T-helper 2 cell treated with Interferon-gamma antibody and Interleukin-4, amounts not matched to agents 5 μg/mL and 100 μg/mL, for 36 hours (primary cell): ENCODE measurements at places on chromosomes 16 and 17.

DNA sequence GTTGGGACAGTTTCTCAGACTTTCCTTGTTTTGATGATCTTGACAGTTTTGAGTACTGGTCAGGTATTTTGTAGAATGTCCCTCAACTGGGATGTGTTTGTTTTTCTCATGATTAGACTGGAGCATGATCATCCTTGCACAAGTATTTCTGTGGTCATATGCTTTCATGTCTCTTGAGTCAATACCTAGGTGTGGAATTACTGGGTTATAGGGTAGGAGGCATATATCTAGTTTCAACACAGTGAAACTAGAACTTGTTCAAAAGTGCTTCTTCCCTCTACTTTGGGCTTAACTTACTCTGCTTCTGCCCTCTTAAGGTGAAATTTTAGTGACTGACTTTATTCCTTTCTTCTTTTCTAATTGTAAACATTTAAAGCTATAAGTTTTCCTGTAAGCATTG is 30.1 kb downstream of the IKZF3 start:
- H3K27me3 ChIP-seq, result no peaks in the 10 kb centered on the region
- peaks cover 40% of the 10 kb centered on the region for H3K36me3 ChIP-seq
- H3K4me1 ChIP-seq, result peaks cover 4% of the 10 kb centered on the region
- DNase-seq, result no peak
- no peak overlapping the region for H3K4me3 ChIP-seq
- H3K27ac ChIP-seq, result no peak overlapping the region

GRCh38 chr17:27944546-27945332 is 51.6 kb upstream of the LYRM9 start:
- no peak overlapping the region for H3K27ac ChIP-seq
- H3K36me3 ChIP-seq, result no peaks in the 10 kb centered on the region
- no peak overlapping the region for H3K4me3 ChIP-seq
- DNase-seq, result no peak
- H3K4me1 ChIP-seq, result no peaks in the 10 kb centered on the region

DNA sequence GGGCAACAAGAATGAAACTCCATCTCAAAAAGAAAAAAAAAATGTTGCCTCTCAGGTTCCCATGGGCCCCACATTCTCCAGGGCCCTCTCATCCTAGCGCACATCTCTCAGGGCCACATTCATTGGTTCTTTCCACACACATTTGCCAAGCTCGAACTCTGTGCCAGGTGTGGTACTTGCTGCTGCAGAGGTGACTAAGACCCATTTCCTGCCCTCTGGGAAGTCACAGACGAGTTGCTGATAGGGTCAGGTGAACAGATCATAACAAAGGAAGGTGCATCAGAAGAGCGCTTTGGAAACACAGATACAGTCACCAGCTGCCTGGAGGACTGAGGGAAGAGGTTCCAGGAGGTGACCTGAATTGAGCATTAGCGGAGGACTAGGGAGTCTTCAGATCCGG is 1.0 kb downstream of the GSDMA start:
- no peaks in the 10 kb centered on the region for H3K36me3 ChIP-seq
- H3K4me1 ChIP-seq, result peaks cover 22% of the 10 kb centered on the region
- no peak for DNase-seq
- peak overlapping the region; percentile 13 for H3K27ac ChIP-seq
- no peak overlapping the region for H3K4me3 ChIP-seq
- H3K27me3 ChIP-seq, result peaks cover 17% of the 10 kb centered on the region

GRCh38 chr17:35170968-35171771 is 23.0 kb downstream of the SLC35G3 start:
- H3K4me1 ChIP-seq, result peaks cover 33% of the 10 kb centered on the region
- DNase-seq, result no peak
- H3K36me3 ChIP-seq, result no peaks in the 10 kb centered on the region
- H3K4me3 ChIP-seq, result peak overlapping the region; percentile 34
- no peaks in the 10 kb centered on the region for H3K27me3 ChIP-seq

DNA sequence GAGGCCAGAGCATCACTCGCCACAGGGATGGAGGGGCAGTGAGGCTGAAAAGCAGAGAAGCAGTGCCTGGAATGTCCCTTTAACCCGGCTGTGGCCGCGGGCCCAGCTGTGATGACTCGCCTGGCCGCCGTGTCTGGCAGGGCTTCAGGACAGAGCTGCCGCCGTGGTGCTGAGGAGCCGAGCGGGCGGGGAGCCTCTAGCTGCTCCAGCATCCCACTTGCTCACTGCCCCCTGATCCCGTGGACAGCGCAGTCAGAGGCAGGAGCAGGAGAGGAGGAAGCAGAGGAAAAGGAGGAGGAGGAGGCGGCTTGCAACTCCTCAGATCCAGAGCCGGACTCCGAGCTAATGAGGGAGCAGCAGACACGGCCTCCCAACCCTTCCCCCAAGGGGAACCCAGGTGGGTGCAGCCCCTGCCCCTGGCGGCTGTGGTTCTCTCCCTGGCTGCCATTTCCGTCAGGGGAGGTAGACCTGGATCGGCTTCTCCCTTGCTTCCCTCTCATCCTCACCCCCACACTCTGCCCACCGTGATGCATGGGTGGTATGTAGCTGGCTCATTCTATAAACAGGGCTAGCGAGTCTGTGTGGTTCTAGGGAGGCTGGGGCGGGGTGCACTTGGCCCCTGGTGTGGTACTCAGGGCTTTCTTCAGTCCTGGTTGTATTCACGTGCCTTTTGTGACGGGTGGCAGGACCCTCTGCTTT is 165.7 kb downstream of the CMIP start:
- DNase-seq, result no peak
- no peaks in the 10 kb centered on the region for H3K4me1 ChIP-seq
- H3K27me3 ChIP-seq, result no peaks in the 10 kb centered on the region

GRCh38 chr17:31216031-31216751 is 80.8 kb downstream of the OMG start:
- H3K27ac ChIP-seq, result no peak overlapping the region
- no peaks in the 10 kb centered on the region for H3K27me3 ChIP-seq
- no peak overlapping the region for H3K4me3 ChIP-seq
- H3K36me3 ChIP-seq, result no peaks in the 10 kb centered on the region

- peak overlapping the region; percentile 88 for H3K4me3 ChIP-seq
- no peaks in the 10 kb centered on the region for H3K27me3 ChIP-seq
- H3K27ac ChIP-seq, result peak overlapping the region; percentile 84
- peaks cover 35% of the 10 kb centered on the region for H3K4me1 ChIP-seq
- DNase-seq, result no peak
Measured at GRCh38 chr17:80145076-80146075, 1.6 kb downstream of the EIF4A3 start.

GRCh38 chr16:75237398-75238131 is 13.9 kb downstream of the BCAR1 start:
- no peak overlapping the region for H3K4me3 ChIP-seq
- no peak for DNase-seq
- no peaks in the 10 kb centered on the region for H3K36me3 ChIP-seq
- H3K4me1 ChIP-seq, result peaks cover 2% of the 10 kb centered on the region

DNA sequence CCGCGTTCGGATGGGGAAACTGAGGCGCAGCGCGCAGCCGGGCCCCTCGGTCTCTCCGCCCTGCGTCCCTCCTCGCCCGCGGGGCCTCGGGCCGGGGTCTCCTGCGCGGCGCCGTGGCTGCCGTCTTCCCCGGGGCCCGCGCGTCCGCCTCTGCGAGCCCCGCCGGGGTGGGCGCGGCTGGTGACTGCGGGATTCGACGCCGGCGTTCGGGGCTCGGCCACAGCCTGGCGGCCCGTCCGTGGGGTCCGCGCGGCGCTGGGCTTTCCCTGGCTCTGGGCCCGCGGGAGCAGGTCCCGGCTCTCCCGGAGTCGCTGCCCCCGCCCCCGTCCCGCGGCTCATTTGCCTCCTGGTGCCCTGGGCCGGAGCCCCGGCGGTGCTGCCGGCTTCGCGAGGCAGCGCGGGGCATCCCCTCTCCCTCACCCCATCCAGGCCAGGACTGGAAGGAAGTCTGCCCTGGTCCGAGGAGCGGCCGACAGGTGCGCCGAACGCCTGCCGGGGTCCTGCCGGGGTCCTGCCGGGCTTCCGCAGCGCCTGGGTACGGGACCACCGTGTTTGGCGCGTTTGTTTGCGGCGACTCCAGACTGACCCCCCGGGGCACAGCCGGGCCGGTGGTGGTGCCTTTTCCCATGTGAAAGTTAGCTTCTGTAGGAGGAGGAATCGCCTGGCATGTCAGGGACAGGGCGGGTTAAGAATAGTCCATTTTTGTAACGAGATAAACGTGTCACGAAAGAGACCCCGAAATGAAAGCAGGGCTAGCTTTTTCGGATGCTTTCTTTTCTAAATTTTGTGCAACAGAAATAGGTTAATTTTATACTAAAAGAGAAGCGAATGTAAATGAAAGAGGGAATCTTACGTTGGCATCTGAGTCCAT is 671 bp downstream of the CHMP6 start:
- H3K36me3 ChIP-seq, result peaks cover 17% of the 10 kb centered on the region
- H3K4me1 ChIP-seq, result peaks cover 12% of the 10 kb centered on the region
- H3K27ac ChIP-seq, result peak overlapping the region; percentile 65

- no peak overlapping the region for H3K4me3 ChIP-seq
- no peak for DNase-seq
- peaks cover 7% of the 10 kb centered on the region for H3K36me3 ChIP-seq
Measured at GRCh38 chr17:82977606-82978005, 101.8 kb upstream of the METRNL start.

DNA sequence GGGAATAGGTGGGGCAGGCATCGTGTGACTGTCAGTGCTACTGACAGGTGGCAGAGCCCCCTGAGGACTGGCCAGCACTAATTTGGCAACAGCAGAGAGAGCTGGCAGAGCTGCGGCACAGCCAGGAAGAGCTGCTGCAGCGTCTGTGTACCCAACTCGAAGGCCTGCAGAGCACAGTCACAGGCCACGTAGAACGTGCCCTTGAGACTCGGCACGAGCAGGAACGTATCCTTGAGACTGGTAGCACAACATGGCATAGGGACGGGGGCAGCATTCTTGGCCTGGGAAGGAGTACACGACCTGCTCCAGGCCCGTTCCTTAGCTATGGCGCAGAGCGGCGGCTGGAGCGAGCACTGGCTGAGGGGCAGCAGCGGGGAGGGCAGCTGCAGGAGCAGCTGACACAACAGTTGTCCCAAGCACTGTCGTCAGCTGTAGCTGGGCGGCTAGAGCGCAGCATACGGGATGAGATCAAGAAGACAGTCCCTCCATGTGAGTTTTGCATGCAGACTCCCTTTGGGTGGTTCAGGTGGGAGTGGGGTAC is 3.0 kb upstream of the NRN1L start:
- H3K4me1 ChIP-seq, result no peaks in the 10 kb centered on the region
- H3K27me3 ChIP-seq, result no peaks in the 10 kb centered on the region
- no peak for DNase-seq
- H3K27ac ChIP-seq, result no peak overlapping the region
- H3K36me3 ChIP-seq, result peaks cover 50% of the 10 kb centered on the region

DNA sequence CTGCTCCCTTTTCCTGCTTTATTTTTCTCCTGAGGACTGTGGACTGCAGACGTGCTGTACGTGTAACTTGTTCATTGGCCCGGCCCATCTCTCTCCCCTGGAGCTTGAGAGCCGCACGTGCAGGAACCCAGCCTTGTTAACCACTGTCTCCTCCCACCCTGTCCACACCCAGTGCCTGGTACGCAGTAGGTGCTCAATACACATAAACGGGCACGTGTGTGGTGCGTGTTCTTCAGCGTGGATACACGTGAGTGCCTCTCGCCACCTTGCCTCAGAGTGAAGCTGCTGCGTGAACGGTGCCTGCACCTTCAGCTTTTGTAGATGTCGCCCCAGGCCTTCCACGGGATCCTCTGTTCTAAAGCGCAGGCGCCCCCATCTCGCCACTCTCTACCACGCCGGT is 96.3 kb upstream of the CHMP6 start:
- H3K27me3 ChIP-seq, result no peaks in the 10 kb centered on the region
- peaks cover 84% of the 10 kb centered on the region for H3K36me3 ChIP-seq
- peak overlapping the region; percentile 65 for H3K4me3 ChIP-seq
- no peak for DNase-seq
- peaks cover 66% of the 10 kb centered on the region for H3K4me1 ChIP-seq

- H3K36me3 ChIP-seq, result no peaks in the 10 kb centered on the region
- H3K4me1 ChIP-seq, result no peaks in the 10 kb centered on the region
- H3K27me3 ChIP-seq, result no peaks in the 10 kb centered on the region
- H3K4me3 ChIP-seq, result no peak overlapping the region
- H3K27ac ChIP-seq, result no peak overlapping the region
Measured at GRCh38 chr16:4233431-4233830, 8.4 kb downstream of the SRL start.

GRCh38 chr17:59073972-59074371 is 32.7 kb downstream of the TRIM37 start:
- no peak overlapping the region for H3K27ac ChIP-seq
- peaks cover 34% of the 10 kb centered on the region for H3K36me3 ChIP-seq
- no peak overlapping the region for H3K4me3 ChIP-seq
- no peak for DNase-seq
- no peaks in the 10 kb centered on the region for H3K27me3 ChIP-seq

- H3K27ac ChIP-seq, result no peak overlapping the region
- H3K36me3 ChIP-seq, result no peaks in the 10 kb centered on the region
- no peak overlapping the region for H3K4me3 ChIP-seq
Measured at GRCh38 chr17:55177159-55177854, 87.5 kb upstream of the HLF start.

- H3K27me3 ChIP-seq, result peaks cover 2% of the 10 kb centered on the region
- peaks cover 20% of the 10 kb centered on the region for H3K4me1 ChIP-seq
- H3K36me3 ChIP-seq, result peaks cover 33% of the 10 kb centered on the region
- no peak overlapping the region for H3K4me3 ChIP-seq
Measured at GRCh38 chr17:58324056-58324408, 4.6 kb downstream of the TSPOAP1 start.

DNA sequence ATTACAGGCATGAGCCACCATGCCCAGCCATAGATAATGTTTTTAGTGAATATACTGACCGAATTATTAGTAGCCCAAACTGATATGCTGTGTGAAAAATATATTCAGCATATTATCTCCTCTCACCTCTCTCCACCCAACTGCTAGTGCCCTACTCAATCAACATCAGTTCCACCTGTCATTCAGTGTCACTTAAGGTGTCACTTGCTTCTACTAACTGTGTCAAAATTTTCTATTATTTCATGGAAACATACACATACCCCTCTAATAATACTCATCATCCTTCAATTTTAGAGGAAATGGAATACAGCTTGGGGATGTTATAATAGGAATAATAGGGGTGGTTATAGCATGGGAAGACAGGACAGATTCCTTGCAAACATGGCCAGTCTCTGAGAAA is 12.6 kb downstream of the EFCAB3 start:
- no peaks in the 10 kb centered on the region for H3K4me1 ChIP-seq
- DNase-seq, result no peak
- H3K27me3 ChIP-seq, result peaks cover 13% of the 10 kb centered on the region

DNA sequence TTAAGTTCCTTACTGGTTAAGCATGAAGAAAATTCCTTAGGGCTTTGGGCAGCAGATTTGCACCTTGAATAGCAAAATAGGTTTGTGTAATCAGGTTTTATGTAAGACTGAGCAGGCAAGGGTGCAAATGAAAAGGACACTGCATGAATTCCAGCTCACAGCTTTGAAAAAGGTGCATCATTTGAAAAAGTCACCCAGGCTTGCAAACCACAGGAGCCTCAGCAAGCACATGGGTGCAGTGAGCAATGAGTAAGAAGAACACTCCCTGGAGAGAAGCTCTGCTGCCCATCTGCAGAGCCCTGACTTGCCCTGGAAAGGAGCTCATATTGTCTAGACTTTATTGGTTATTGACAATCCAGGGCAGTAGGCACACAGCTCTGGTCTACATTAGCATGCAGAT is 165.6 kb upstream of the KCNJ16 start:
- H3K27me3 ChIP-seq, result no peaks in the 10 kb centered on the region
- H3K4me1 ChIP-seq, result no peaks in the 10 kb centered on the region
- H3K27ac ChIP-seq, result no peak overlapping the region
- DNase-seq, result no peak
- no peak overlapping the region for H3K4me3 ChIP-seq
